ENCODE measurements at places on chromosomes 7 and 10.
A peak's percentile ranks its signal among the peaks of the same experiment; 100 is the strongest.

DNA sequence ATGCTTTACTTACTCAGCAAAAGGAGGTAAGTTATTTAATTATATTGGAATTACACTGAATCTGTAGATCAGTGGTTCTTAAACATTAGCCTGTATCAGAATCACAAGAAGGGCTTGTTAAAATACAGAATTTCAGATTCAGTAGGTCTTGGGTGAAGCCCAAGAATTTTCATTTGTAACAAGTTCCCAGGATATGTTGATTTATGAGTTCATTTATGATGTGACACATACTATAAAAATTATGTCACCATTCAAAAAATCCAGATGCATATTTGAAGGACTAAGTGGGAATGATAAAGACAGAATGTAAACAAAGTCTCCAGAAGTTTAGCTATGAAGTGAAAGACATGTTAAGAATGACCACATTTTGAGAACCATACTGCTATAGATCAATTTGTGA lies 52.3 kb downstream of the HECTD2 start:
- no peak for DNase-seq

- DNase-seq: no peak
Measured at GRCh38 chr7:106871793-106872571, 6.9 kb downstream of the PIK3CG start.

DNA sequence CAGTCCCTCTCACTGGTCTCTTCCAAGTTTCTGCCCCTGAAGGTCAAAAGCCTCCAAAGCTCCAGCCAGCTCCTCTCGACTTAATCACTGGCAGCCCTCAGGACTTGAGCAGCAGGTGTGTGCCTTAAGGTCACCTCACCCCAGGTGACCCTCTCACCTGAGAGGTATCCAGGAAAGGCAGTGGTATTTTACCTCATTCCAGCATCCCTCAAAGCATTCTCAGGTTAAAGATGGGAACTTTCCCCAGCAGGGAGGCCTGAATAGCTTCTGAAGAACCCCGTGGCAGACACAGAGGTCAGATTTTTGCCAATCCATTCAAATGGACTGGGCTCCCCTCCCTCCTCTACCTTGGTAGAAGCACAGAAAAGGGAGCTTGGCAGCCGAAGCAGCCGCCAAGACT lies 148.2 kb downstream of the GFRA1 start:
- no peak for DNase-seq

DNA sequence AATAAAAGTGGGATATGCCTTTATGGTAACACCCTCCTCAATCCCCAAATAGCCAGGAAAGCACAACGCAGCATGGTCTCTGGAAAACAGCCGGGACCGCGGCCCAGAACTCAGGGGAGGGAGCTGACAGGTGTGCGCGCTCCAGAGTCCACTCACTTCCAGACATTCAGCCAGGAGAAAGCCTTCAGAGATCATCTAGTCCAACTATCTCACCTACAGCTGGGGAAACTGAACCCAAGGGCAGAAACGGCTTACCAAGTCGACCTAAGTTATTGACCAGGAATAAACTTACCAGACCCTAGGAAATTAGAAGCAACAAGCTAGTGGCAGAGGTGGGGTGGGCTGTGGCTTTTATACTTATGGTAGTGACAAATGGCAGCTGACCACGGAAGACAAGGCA lies 16.4 kb downstream of the GSDME start:
- no peak for DNase-seq

- DNase-seq: no peak
Measured at GRCh38 chr10:121405549-121405948, 192.7 kb downstream of the FGFR2 start.

- no peak for DNase-seq
Measured at GRCh38 chr10:92244796-92245195, 46.1 kb downstream of the CPEB3 start.

DNA sequence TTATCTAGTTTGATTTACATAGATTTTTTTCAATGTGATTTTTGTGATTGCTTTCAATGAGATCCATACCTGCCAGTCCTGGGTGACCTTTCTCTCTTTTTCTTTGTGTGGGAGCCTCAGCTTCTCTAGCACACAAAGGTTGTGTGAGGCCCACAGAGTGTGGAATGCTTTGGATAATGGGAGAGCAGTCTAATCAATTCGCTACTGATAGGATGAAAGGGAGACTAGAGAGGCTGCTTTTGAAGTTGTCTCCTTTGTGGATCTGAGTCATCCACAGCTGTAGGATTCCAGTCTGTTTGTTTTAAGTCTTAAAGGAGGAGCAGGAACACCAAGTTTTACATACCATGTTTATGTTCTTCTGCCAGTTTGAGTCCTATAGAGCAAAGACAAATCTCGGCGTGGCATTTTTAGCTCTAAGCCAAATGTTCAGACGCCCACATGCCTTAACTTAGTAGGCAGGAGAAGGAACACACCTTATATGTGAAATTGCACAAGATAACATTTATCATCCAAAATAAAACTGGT lies 330.0 kb downstream of the ARL4A start:
- DNase-seq: no peak

DNA sequence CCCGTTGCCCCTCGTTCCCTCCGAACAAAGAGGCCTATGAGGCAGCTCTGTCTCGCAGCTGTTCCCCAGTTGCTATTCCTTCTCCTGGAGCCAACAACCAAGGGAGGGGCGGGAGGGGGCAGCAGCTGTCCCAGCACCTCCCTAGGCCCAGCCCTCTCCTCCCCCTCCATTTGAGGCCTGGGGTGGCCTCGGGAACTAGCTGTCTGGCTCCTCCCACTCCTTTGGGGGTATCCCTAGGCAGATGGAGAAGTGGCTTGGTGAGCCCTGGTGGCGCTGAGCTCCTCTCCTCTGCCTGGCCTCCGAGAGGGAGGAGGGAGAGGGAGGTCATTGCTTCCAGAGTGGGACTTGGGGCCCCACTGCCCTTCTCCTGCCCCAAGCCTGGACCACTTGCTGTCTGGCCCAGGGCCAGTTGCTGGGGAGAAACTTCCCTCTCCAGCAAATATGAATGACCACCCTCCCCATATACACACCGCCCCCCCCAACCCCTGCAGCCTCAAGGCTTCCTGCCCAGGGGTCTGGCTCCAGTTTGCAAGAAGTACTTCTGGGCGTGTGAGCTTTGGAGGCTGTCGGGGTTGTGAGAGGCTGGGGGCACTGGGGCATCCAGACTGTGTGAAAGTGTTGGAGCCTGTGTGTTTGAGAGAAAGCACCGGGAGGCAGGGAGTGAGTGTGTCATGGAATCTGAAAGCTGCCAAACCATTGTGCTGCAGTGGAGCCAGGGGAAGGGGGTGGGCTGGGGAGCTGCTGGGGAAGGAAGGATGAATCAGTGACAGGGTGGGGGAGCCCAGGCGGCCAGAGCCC lies 3.1 kb downstream of the FLNC start:
- no peak for DNase-seq

- DNase-seq: no peak
Measured at GRCh38 chr7:111198255-111198654, 107.3 kb downstream of the LRRN3 start.

DNA sequence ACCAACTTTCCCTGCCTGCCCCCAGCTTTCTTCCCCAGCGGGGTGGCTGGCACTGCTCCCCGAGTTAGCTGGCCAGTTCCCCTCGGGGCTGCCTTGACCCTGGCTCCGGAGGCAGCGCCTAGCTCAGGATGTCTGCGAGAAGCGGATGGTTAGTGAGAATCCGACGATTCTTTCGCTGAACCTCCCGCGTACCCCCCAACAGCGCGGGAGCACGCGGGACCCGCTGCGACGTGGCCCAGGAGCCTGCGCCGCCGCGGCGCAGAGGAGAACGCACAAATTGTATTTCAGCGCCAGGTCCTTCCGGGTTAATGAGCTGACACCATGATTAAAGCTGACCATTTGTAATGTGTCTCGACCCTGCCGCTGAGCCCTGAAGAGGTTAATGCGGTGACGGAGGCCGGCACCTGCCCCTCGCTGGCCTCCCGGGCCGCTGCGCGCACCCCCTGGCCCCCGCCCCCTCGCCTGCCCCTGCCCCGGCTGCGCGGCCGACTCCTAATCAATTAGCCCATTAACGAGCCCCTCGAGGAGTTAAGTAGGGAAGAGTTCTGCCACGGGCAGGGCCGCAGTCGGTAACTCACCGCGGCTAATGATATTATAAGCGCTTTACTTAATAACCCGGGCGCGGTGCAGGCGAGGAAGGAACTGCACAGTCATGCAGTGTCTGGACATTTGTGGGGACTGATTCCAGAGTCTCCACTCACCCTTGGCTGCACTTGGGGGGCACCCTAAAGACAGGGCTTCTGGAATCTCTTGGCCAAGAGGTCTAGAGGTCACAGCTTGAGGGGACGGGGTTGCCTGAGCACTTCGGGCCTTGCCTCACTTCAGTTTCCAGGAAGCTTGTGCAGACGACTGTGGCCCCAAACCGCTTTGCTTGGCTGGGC lies 1.7 kb upstream of the HMX2 start:
- no peak for DNase-seq

GRCh38 chr10:11207560-11207844 lies 189.8 kb downstream of the CELF2 start:
- DNase-seq: no peak

GRCh38 chr7:112383671-112384417 lies 66.4 kb upstream of the IFRD1 start:
- no peak for DNase-seq

DNA sequence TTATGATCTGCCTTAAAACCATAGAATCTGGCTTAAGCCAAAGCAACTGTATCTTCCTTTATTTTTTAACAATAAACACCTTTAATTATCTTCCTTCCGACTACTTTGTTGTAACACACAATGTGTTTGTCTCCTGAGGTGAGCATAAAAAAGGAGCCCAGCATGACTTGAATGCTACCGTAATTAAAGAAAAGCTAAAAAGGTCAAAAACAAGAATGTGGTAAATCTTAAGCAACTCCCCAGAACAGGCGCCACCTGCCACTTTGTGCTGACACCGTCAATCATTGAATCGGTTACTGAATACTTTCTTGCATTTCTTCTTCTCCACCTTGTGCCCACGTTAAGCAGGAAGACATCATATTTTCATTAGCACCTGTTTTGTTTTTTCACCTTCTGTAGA lies 569.9 kb upstream of the C7orf33 start:
- no peak for DNase-seq

DNA sequence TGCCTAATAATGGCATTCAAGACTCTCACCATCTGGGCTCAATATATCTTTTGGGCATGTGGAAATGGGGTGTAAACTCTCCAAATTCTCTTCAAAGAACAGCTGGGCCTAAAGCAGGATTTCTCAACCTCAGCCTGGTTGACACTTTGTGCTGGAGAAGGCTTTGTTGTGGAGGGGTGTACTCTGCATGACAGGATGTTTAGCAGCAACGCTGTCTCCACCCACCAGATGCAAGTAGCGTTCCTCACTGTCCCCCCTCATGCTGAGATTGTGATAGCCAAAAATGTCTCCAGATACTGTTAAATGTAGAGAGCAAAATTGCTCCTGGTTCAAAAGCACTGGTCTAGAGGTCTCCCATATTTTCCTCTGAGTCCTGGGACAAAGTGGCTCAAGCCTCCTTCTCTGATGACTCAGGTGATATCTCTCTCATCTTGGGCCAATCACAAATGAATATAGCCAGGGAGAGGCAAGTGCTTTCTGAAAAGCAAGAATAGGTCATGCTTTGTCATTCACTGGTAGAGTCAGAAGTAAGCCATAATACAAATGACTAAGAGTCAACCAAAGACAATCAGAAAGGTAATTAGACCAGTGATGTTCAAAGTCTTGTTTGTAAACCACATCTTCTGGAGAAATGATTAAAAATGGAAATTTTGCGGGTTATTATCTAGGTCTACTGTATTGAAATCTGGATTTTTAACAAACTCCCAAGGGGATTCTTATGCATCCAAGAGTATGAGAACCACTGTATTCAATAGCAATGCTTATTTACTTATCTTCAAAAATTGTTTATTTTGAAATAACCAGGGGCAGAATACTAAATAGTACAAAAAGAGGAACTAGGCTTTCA lies 330.8 kb downstream of the PTEN start:
- no peak for DNase-seq

- no peak for DNase-seq
Measured at GRCh38 chr10:29050081-29050480, 238.8 kb upstream of the LYZL1 start.

GRCh38 chr10:78298835-78299234 lies 265.2 kb downstream of the RPS24 start:
- no peak for DNase-seq

- no peak for DNase-seq
Measured at GRCh38 chr7:90629297-90629918, 33.3 kb downstream of the CDK14 start.

- DNase-seq: no peak
Measured at GRCh38 chr7:46288861-46289260, 367.8 kb upstream of the IGFBP3 start.

DNA sequence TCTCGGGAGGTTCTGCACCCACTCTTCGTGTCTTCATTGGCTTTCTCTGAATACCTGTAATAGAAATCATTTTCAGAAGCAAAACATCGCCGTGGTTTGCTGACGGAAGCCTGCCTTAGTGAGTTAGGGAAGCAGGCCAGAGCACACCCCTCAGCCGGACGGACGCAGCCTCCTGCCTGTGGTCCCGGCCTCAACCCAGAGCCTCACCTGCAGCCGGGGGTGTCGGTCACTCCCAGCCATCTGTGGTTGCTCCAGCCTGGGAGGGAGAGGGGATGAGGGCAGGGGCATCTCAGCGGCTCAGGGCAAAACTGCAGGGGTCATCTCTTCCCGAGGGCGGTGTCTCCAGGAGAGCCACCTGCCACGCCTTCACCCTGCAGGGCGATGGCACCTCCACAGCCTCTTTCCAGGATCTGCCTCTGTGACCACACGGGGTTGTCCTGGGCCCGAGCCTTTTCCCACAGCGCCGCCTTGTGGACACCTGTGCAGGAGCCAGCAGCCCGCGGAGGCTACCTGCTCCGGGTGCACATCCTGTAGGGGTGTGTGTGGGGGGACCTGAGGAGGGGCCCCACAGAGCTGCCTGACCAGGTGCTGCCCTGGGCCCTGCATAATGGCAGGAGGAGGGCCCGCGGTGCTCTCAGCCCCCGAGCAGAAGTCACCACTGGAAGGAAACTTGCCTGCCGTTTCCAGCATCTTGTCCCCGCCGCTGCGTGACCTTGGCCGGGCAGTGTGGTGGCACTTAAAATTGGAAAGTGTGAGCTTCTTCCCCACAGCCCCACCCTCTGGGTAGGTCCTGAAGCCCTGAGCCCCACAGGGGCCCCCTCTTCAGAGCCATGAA lies 21.6 kb upstream of the AP5Z1 start:
- peak; percentile 57 for DNase-seq

DNA sequence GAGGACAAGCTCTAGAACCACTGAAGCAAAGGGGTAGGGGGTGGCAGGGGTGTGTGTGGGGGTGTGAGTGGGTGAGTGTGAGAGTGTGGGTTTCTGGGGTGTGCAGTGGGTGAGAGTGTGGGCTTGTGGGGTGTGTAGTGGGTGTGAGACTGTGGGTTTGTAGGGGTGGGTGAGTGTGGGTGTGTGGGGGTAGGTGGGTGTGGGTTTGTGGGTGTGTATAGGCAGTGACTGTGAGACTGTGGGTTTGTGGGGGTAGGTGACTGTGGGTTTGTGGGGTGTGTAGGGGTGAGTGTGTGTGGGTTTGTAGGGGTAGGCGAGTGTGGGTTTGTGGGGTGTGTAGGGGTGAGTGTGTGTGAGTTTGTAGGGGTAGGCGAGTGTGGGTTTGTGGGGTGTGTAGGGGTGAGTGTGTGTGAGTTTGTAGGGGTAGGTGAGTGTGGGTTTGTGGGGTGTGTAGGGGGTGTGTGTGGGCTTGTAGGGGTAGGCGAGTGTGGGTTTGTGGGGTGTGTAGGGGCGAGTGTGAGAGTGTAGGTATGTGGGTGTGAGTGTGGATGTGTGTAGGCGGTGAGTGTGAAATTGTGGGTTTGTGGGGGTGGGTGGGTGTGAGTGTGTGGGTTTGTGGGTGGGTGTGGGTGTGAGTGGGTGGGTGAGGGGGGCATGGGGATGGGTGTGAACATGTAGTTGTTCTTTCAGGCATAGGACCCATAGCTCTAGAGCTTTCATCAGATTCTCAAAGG lies 8.8 kb downstream of the NOS3 start:
- no peak for DNase-seq

Data from stimulated activated CD8-positive, alpha-beta memory T cell treated with anti-CD3 and anti-CD28 coated beads, Interleukin-4, amount 100 ng/mL, for 4 hours (primary cell).